Daoy (cell line): ENCODE measurements at places on chromosomes 2 and 18. TPM values are rescaled to one million over a fixed set of nuclear protein-coding genes. Genes with fewer than 3 reads are reported as not detected.
A peak's percentile ranks its signal among the peaks of the same experiment; 100 is the strongest.

The MXD1 gene
- total RNA-seq: 1.5 and 4.7 TPM in 2 replicates

The SLC23A3 gene
- 0.63 and 0.86 TPM in 2 replicates for total RNA-seq

The MCFD2 gene
- total RNA-seq: 80.7 and 115 TPM in 2 replicates

The ZAP70 gene
- total RNA-seq: 0.33 and 0.46 TPM in 2 replicates

GRCh38 chr2:37892436-37893114 lies 32.5 kb upstream of the RMDN2 start:
- DNase-seq: peak; percentile 11

DNA sequence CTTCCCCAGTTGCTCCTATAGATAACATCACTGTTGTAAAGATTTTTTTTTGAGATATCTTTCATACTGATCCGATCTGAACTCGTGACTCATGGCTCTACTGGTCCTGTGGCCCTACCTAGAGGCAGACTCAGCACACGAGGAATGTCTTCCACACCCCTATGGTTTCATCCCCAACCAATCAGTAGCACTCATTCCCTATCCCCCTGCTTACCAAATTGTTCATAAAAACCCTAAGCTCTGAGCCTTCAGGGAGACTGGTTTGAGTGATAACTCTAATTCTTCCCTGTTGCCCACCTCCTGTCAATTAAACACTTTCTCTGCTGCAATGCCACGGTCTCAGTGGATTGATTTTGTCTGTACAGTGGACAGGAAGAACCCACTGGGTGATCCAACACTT lies 4.2 kb upstream of the SAP130 start:
- DNase-seq: no peak

GRCh38 chr2:445896-446295 lies 158.0 kb upstream of the ALKAL2 start:
- DNase-seq: no peak

DNA sequence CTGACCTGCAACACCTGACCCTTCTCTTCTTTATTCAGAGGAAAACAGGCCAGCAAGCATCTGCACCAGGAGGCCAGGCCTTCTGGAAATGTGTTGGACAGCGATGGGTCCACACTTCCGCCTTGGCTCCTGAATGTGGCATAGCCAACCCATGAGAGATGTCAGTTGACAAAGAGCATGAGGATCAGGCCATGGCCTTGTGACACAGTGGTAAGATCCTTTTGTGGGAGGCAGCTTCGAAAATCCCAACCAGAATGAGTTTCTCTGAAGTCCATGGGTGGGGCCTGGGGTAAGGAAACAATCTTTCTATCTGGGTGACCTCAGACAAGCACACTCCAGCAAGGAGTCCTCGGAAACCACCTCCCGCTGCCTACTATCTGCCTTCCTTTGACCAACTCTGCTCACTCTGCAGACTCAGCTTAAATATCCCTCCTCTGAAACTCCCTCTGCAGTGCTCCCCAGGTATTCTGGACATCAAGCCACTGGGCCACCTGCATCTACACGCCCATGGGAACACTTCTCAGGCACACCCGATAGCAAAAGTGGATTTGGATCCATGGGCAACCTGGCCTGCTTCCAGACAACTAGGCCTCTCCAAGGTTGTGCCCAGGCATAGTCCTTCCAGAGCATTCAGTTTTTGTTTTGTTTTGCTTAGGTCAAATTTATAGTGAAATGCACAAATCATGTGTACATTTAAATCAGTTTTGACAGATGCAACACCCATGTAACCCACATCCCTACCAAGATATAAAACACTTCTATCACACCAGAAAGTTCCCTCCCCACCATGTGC lies 3.6 kb upstream of the SH2D6 start:
- no peak for DNase-seq

DNA sequence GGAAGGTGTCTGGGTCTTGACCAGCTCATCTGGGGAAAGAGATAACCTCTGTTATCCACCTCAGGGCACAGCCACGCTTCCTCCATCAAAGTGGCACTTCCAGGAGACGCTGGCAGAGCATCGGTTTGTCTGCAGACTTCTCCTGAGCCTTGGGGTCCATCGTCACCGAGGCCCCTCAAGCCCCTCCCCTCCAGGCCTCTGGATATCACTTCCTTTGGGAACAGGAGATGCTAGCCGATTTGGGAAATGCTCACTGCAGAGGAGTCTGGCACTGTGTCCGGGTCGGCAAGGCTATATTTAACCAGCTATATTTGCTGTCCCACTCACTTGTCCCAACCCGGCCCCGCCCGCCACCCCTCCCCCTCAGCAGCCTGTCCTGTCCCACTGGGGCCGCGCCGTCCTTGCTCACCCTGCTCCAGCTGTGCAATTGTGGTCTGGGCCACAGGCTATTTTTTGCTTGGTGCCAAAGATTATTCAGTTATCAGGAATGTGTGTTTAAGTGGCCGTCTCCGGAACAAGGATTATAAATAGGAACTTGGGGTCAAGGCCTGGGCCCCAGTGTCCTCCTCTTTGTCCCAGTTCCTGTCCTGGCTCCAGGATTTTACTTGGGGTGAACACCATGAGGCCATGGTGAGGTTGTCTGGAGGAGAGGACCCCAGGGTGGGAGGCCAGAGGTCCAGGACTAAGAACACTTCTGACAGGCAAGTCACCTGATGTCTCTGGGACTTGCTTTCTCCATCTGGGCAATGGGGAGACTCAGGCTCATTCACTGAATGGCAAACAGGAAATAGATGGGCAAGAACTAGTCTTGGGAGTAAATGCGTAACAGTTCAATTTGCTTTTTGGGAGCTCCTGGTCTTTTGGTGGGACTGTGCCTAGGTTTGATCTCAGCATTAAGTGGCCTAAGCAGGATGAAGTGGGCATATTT lies 263.6 kb downstream of the DYSF start:
- DNase-seq: peak; percentile 66

GRCh38 chr18:2912357-2913299 lies 65.8 kb downstream of the EMILIN2 start:
- DNase-seq: no peak

- DNase-seq: no peak
These were observed 59.5 kb downstream of the DCDC2C start for GRCh38 chr2:3762771-3763447.

GRCh38 chr2:70985956-70986355 lies 7.5 kb downstream of the ANKRD53 start:
- DNase-seq: no peak

DNA sequence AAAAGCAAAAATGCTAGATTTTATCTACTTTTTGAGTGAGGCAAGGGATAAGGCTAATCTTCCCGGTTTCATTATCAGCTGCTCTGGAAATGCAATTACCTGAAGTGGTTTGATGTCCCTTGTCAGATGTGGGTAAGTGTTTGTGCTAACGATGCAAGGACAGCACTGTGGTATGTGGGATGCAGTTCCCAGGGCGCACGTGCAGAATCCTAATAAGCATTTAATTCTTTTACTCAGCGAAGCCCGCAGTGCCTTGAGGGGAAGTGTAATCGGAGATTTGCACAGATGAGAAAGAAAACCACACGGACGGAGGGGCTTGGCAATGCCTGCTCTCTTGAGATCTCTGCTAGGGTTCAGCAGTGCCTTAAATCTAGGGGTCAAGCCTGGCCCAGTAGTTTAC lies 108.5 kb upstream of the LYPD6 start:
- DNase-seq: peak; percentile 12

DNA sequence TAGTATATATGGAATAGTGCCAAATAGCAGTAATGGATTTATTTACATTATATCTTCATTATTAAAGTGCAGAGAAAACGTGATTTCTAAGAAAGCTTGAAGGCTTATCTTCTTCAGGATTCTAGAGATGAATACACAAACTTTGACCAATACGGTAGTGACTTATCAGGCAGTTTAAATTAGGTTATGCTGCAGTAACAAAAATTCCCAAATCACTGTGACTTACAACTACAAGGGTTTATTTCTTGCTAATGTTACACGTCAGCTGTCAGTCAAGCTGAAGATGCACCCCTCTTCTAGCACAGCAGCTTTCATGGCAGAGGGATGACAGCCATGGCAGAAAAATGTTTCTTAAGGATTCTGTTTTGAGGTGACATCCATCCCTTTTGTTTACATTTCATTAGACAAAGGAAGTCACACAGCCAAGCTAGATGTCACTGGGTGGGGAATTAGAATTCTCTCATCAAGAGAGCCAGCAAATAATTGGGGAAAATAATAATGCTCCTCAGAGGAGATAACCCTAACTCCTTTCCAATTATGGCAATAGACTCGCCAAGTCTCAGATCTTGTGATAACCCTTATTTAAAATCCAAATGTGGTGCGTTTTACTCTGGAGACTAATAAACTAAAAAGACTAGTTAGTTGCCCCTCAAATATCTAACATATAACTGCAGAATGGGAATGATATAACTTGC lies 268.3 kb upstream of the CYP26B1 start:
- DNase-seq: no peak

- no peak for DNase-seq
These were observed 24.1 kb downstream of the GATA6 start for GRCh38 chr18:22193466-22193865.

DNA sequence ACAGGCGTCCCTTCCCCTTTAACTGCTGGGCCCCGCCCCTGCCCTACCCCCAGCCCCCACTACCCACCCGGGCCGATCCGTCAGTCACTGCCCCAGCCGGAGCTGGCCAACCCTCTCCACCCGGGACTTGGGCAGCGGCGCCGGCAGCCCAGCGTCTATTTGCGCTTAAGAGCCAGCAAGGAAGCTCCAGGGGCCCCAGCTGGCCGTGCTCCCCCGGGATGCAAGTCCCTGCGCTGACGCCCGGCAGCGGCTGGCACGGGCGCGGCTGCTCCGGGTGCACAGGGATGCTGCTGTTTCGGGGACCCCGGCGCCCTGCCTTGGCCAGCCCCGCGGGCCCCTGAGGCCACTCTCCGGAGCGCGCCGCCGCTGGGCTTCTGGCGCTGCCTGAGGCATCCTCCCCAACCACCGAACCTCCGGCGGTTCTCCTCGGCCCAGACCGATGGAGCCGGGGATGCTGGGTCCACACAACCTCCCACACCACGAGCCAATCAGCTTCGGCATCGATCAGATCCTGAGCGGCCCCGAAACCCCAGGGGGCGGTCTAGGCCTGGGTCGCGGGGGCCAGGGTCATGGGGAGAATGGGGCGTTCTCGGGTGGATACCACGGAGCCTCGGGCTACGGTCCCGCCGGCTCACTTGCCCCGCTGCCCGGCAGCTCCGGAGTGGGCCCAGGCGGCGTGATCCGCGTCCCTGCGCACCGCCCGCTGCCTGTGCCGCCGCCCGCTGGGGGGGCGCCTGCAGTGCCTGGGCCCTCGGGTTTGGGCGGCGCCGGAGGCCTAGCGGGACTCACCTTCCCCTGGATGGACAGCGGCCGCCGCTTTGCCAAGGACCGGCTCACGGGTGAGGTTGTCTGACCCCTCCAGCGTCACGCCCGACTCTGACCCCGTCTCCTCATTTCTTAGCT lies at the start of gene TLX2:
TSS of gene TLX2 (plus strand) at position 83 of the 903 bp plus-strand sequence. CDS start at position 440, 357 bp downstream.
- no peak for DNase-seq
